Central memory CD4-positive, alpha-beta T cell (primary cell): ENCODE measurements at places on chromosomes 6 and 20.

DNA sequence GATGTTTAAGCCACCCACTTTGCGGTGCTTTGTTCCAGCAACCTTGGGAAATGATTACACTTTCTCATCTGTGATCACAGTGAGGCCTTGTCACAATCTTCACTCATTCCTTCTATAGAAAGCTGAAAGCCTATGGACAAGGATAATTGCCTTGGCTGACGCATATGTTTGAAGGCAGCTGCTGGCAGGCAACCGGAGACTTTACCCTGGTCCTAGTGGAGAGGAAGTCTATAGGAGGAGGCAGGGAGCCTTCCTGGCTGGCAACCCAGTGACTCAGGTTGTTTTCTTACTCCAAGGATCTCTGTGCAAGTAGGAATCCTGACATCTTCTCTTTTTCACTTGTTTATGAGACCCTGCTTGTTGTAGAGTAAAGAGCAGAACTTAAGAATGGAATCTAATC, 34.1 kb upstream of the ESR1 start:
- DNase-seq, result no peak

- no peak for DNase-seq
These were observed 2.9 kb upstream of the FNDC11 start for GRCh38 chr20:63551068-63551467.

DNA sequence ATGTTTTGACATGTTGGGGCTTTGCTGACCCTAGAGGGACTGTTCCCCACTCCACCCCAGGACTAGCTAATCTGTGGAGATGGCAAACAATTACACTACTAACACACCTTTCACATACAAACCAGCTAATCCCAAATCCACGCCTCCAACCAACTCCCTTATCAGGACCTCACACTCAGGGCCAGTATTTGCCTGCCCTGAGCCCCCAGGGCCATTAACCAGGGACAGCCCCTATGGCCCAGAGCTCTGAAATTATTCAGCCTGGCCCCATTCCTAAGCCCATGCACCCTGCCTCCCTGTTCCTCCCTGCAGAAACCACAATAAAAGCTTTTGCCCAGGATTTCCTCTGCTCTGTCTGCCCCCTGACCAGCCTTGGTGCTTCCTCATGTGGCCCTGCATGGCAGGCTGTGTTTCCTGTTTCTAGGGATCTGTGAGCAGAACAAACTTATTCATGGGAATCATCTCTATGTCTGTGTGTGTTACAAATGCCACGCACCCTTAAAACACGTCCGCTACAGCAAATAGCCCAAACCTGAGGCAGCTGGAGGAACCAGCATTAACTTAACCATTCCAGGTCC, 121.2 kb downstream of the PXDC1 start:
- DNase-seq, result no peak

- peak; percentile 15 for DNase-seq
These were observed at the start of gene GNMT for GRCh38 chr6:42960243-42961019. GNMT (plus strand) TSS chr6:42960754; CDS start chr6:42960768, 14 bp downstream.

GRCh38 chr20:21421601-21422236, 24.4 kb upstream of the NKX2-4 start:
- no peak for DNase-seq

- DNase-seq, result no peak
These were observed 272.7 kb upstream of the MAP3K7 start for GRCh38 chr6:90859612-90860011.

- DNase-seq, result no peak
These were observed 107.8 kb upstream of the SHLD1 start for GRCh38 chr20:5642155-5642981.

- DNase-seq, result peak; percentile 46
These were observed 11.2 kb downstream of the ZBTB2 start for GRCh38 chr6:151379933-151380847.

DNA sequence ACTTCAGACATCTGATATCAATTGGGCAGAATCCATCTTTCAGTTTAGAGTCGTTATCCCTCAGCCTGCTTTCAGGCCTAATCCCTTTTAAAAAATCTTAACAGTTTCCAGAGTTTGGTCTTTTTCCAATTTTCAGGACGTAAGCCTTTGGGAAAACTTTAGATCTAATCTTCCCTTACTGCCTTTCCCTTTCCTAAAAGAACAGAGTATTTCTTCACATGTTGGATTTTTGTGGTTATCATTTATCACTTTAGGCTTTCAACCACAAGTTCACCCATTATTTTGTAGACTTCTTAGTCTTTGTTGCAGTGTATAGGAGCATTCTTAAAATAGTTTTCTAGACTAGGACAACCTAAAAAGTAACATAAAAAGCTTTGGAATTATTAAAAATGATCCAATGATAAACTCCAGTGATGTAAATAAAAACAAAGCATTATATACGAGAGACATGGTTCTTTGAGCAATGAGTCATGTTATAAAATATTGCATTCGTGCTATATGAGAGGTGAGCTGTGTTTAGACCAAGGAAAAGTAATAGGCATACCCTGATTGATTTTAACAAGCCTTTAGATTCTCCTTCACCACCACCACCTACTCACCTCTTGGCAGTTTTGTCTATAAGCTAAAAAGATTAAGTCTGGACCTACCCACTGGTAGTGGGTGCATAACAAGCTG, 90.4 kb upstream of the MCHR2 start:
- no peak for DNase-seq

GRCh38 chr6:47669684-47670513, 28.5 kb upstream of the ADGRF4 start:
- DNase-seq, result no peak

- DNase-seq, result no peak
These were observed 4.3 kb downstream of the PFDN4 start for GRCh38 chr20:54212226-54212625.

DNA sequence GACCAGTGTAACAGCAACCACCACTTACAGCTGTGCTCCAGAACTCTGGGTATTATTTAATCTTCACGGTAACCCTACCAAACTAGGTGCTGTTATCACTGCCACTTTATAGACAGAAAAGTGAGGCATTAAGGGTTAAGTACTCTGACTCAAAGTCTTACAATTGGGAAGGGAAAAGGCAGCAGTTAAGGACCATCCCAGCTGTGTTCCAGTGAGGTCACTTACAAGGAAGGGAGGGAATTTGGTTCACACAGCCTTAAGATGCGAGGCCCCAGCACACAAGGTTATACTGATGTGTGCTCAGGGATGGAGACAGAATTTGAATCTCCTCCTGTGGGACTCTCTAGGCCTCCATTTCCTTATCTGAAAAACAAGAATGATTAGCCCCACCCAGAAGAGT, 46.7 kb downstream of the TRERF1 start:
- DNase-seq, result no peak

DNA sequence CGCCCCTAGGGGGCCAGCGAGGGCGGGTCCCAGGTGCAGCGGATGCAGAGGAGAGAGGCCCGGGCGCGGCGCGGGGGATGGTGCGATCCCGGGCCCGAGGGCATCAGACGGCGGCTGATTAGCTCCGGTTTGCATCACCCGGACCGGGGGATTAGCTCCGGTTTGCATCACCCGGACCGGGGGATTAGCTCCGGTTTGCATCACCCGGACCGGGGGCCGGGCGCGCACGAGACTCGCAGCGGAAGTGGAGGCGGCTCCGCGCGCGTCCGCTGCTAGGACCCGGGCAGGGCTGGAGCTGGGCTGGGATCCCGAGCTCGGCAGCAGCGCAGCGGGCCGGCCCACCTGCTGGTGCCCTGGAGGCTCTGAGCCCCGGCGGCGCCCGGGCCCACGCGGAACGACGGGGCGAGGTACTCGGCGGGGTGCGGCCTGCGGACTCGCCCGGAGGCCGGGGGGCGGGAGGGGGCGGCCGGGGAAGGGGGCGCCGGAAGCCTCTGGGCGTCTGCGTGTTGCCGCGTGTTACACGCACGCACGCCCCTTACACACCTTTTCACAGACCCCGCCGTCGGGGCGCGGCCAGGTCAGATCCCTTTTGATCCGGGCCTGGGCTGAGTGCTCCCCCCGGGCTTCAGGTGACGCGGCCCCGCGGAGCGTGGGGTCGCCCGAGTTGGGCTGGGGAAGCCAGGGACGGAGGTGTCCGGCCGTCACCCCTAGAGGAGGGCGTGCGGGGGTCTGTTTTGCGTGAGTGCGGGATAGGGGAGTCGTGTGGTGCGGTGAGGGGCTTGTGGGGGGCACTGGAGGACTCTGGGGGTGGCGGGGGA, 412 bp downstream of the TRIB3 start:
- DNase-seq, result peak; percentile 36

- no peak for DNase-seq
These were observed 9.6 kb downstream of the GMEB2 start for GRCh38 chr20:63617092-63617875.

GRCh38 chr6:45630314-45630713, 252.6 kb upstream of the SUPT3H start:
- DNase-seq, result no peak

DNA sequence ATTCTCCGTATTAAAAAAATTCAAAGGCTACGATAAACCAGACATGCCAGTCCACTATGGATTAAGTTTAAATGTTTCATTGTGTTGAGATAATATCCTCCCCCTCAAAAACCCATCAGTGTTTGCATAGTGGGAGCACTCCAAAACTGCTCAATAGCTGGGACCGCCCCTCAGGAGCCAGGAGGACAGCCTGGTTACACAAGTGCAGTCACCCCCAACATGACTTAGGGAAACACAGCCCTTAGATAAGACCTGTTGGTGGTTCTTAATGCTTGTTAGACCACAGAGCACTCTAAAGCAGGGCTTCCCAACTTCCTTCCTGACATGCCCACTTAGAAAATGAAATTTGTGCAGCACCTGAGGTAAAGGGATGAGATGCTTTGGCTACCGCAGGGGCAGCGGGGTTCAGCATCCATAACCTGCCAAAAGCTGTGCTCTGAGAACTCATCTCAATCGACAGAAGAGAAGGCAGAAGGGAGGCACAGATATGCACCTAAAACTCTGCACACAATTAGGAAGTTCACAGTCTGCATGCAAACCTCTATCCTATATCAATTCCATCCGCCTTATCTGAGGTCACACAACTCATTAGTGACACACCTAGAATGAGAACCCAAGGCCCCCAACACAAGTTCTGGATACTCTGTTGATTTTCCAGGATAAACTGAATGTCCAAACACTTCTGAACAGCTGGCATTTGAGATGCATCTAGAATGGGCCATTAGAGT, 74.3 kb downstream of the RALGAPA2 start:
- no peak for DNase-seq
